ENCODE measurements at places on chromosomes 6 and 20.

- DNase-seq, result peak; percentile 26
These were observed 1.9 kb downstream of the RRBP1 start for GRCh38 chr20:17679941-17680835.

- DNase-seq, result no peak
These were observed 38.0 kb downstream of the RTN4IP1 start for GRCh38 chr6:106591111-106591825.

DNA sequence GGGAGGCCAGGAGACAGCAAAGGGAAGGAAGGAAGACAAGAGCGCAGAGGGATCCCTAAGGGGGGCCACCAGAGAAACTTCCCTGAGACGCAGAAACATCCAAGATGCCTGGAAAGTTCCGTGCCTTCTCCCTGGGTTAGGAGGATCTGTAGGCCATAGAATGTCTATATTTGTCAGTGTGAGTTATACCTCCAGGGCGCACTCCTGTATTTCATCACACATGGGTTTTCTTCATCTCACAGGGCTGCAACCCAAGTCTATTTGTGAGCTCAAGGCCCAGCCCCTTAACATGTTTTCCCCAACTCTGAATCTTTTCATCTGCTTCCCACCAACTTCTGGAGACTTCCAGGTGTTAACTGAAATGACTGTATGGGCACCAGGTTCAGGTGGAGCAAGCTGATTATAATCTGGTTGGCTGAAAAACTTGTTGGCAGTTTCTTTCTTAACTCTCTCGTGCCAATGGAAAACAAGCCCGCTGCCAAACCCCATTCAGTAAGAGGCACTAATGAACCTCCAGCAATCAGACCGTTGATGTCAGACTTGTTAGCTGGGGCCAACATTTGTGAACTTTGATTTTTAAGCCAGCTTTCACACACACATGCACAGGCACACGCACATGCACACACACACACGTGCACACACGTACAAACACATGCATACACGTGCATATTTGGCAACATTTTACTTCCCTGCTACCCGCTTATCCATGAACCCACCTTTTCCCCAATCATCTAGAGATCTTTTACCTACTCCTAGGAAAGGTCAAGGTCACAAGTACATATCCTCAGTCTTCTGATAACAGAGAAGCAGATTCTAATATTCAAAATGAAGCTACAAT is 247.5 kb upstream of the GMDS start:
- DNase-seq, result no peak

DNA sequence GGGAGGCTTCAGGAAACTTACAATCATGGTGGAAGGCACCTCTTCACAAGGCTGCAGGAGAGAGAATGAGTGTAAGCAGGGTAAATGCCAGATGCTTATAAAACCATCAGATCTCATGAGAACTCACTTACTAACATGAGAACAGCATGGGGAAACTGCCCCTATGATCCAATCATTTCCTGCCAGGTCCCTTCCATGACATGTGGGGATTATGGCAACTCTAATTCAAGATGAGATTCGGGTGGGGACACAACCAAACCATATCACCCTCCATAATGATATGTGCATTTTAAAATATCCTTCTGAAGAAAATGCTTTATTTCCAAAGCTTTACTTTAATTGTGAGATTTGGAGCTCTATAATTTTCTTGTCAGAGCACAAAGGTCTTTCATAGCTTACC is 154.1 kb upstream of the CENPW start:
- no peak for DNase-seq

GRCh38 chr6:120211955-120212792 is 862.6 kb upstream of the MAN1A1 start:
- DNase-seq, result no peak

DNA sequence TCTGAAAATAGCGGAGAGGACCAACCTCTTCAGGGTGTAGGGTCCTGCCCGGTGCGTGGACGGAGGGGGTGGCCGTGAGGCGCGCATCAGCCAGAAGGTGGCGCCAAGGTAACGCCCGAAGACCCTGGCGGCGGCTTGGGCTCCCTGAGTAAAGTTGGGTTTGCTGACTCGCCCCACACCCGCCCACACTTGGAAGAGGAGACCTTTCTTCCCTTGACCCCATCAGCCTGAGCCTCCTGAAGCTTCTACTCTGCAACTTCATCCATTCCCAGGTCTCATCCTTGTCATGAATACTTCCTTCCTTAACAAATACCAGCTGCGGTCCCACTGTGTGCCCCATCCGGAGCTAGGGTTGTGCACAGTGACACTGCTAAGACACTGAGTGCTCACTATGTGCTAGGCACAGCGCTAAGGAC is 14.6 kb downstream of the CD40 start:
- peak; percentile 64 for DNase-seq

DNA sequence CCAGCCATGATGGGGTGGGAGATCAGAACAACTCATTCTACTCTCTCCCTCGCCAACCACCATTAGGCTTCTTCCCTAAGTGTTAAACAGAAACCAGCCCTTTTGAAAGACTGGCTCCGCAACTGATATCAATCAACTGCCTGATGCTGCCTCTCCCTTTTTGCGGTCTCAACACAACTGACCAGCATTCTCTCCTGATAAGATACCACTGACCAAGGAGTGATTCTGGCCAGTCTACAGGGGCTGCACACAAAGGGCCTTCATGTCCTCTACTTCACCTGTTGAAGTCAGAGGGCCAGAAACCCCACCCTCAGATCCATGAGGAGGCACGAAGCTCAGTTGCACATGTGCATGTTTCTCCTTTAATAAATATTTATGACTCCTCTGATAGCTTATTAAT is 145.1 kb downstream of the CD24 start:
- DNase-seq, result no peak

GRCh38 chr6:150029276-150029675 is 3.9 kb upstream of the RAET1L start:
- no peak for DNase-seq

DNA sequence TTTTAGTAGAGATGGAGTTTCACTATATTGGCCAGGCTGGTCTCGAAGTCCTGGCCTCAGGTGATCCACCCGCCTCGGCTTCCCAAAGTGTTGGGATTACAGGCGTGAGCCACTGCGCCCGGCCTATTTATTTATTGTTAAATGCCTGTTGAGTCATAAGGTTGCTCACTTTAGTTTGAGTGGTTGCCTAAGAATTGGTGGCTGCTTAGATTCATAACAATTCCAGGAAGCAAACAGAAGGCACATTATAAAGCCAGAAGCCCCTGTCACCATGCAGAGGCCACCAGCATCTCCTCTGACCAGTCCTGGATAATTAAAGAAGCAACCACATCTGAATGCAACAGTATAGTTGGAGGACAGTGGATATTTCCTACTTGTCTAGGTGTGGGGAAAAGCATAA is 24.0 kb upstream of the ARMH2 start:
- DNase-seq, result peak; percentile 15

- no peak for DNase-seq
These were observed 16.6 kb upstream of the PLCB1 start for GRCh38 chr20:8115436-8115835.

DNA sequence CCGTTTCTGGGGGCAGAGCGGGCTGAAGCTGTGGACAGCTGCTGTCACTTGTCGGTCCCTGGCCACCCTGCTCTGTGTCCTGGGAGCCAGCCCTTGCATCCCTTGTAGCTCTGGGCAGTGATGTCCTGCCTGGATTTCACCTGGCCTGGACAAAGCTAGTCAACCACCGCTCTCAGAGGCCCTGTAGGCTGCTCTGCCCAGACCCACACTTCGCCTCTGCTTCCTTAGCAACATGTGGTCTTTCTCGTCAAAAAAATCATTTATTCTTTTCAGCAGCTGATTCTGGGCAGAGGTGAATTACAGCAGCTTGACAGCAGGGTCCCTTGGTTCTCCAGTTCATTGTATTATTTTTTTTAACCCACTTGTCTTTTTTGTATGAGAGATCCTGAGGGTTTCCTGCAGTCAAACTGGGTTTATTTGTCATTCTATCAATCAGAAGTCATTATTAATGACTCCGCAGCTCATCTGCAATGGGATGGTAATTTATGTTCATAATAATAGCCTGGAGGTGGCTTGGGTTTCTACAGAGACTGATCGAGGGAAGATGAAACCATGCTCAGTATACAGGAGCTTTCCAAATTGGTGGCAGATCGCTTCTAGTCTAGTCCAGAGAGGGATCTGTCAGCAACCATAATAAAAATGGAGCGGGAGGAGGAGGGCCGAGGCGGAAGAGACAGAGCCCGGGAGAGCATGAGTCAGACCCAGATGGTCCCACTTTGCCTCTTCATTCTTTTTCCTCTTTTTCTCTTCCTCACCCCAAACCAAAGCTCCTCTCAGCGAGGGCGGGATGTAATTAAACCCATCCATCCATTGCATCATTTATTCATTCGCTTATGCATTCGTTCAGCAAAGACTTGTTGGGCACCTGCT is 22.4 kb downstream of the EDN3 start:
- DNase-seq, result no peak

DNA sequence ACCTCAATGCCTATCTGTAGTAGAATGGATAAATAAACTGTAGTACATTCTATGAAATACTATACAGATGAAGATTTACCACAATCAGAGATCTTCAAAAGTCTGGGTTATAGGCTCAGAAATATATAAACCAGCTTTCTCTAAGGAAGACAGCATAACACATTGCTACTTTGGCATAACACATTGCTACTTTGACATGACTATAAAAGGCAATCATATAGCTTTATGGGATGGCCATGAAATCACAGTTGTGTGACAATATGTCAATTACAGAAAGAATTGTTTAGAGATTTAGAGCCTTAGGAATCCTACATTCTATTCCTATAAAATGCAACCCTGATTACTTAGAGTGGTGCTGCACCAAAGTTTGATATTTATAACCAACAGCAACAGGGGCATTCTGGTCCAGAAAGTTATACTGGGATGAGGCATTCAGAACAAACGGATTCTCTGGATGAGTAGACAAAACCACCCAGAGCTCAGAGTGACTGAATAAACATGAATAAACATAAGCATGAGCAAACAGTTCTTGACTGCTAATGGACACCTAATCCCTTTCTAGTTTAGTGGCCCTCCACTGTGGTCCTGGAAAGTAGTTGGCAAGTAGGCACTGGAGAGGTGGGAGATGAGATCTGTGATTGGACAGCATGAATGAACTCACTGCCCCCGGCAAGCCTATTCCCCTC is 12.0 kb downstream of the TTI1 start:
- DNase-seq, result no peak

- no peak for DNase-seq
These were observed 2.0 kb downstream of the SEMG2 start for GRCh38 chr20:45223136-45223535.

DNA sequence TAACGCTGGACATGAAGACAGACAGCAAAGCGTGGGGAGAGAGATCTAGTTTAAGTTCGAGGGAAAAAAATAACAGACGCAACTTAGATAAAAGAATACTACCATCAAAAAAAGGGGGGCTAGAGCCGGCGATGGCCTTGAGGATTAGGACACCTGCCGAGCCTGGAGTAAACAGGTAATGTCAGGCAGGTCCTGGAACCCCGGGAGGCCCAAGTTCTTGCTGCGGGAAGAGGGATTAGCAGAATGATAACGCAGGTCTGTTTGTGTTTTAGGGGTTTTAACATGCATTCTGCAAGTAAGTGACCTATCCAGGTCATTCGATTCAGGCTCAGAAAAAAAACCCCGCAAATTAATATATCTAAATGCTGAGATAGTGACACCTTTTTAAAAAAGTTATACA is 754 bp upstream of the TMEM170B start:
- no peak for DNase-seq

DNA sequence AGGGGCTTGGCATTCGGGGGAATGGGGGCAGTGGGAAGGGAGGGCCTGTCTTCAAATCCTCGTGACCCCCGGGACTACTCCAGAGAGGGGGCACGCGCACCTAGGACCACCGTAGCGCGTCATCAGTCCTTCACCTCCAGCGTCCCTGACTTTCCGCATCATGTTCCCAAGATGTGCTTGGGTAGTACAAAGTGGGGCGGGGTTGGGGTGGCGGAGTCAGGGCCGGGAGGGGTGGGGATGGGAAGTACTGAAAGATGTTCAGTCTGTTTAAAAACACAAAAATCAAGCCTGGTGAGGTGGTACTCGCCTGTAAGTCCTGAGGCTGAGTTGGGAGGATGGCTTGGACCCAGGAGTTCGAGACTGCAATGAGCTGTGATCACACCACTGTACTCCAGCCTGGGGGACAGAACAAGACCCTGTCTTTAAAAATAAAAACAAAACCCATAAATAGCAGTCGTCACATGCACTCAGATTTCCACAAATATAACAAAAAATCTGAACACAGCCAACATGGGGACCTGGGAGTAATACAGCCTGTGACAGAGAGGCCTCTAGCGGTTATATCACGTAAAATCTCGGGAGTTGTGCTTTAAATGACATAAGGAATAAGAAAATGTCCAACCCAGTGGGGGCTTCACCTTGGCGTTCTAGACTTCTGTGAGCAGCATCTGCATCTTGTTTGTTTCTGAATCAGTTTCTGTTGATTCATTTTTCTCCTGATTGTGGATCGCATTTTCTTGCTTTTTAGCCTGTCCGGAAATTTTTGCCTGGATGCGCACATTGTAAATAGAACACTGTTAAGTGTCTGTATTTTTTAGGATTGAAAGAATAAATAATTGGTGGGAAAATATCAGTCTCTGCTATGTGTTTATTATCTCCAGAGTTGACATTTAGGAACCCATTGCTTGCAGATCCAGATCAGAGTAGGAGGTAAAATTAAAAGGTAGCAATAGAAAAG is 698 bp upstream of the LRP11 start:
- DNase-seq, result peak; percentile 71

DNA sequence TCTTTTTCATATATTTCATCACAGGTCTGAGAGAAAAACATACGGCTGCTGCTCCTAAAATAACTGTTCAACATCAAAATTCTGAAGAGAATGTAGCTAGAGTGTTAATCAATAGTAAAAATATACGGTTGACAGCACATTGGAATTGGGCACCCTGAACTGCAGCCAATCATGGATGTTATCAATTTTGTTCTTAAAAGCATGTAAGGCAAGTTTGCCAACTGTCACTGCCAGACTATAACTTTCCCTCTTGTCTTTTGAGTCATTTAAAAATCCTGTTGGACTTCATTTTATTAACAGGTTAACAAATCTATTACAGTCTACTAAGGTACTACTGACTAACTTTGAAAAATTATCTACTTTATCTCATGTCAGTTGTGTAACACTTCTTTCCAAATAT is 592.8 kb downstream of the HACE1 start:
- no peak for DNase-seq

DNA sequence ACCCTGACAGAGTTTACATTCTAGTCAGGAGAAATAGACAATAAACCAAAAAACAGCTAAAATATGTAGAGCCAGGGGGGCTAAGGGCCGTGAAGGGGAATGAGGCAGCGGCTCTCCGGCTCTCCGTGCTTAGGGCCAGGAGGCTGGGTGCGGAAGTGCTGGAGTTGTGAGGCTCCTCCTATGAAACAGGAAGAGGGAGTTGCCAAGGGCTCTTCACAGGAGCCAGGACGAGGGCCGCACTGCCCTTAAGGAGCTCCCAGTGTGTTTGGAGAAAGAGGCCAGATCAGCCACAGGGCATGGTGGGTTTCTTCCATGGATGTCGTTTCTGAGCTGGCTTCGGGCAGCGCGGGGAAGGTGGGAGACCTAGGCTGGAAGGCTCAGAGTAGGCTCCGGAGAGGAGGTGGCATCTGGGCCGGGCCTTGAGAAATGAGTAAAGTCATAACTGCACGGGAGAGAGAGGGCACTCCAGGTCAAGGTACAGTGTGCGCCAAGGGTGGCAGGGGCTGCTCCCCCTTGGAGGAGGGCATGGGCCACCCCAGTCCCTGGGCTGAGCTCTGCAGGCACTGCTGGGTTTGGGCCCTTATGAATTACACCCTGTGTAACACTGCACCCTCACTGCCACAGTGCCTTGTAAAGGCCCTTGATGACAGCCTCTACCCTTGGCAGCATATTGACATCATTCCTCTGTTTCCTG is 20.8 kb upstream of the MLN start:
- DNase-seq, result peak; percentile 60

GRCh38 chr6:80321011-80321410 is 214.5 kb downstream of the BCKDHB start:
- DNase-seq, result no peak

- DNase-seq, result no peak
These were observed 118.8 kb downstream of the TINAG start for GRCh38 chr6:54426995-54427394.

Measured in kidney capillary endothelial cell (primary cell).